Naive thymus-derived CD4-positive, alpha-beta T cell (primary cell): ENCODE measurements at places on chromosomes 16 and 17. TPM values are rescaled to one million over a fixed set of nuclear protein-coding genes. Genes with fewer than 3 reads are reported as not detected.

GRCh38 chr17:73639322-73639721, 4.9 kb downstream of the SDK2 start:
- H3K27ac ChIP-seq, result no peak overlapping the region
- H3K4me3 ChIP-seq, result no peak overlapping the region
- no peaks in the 10 kb centered on the region for H3K27me3 ChIP-seq
- no peaks in the 10 kb centered on the region for H3K36me3 ChIP-seq
- no peak for DNase-seq

- no peak overlapping the region for H3K27ac ChIP-seq
- no peaks in the 10 kb centered on the region for H3K27me3 ChIP-seq
- DNase-seq, result no peak
- no peak overlapping the region for H3K4me3 ChIP-seq
- no peaks in the 10 kb centered on the region for H3K36me3 ChIP-seq
These were observed 54.0 kb downstream of the GAS7 start for GRCh38 chr17:10144456-10144855.

DNA sequence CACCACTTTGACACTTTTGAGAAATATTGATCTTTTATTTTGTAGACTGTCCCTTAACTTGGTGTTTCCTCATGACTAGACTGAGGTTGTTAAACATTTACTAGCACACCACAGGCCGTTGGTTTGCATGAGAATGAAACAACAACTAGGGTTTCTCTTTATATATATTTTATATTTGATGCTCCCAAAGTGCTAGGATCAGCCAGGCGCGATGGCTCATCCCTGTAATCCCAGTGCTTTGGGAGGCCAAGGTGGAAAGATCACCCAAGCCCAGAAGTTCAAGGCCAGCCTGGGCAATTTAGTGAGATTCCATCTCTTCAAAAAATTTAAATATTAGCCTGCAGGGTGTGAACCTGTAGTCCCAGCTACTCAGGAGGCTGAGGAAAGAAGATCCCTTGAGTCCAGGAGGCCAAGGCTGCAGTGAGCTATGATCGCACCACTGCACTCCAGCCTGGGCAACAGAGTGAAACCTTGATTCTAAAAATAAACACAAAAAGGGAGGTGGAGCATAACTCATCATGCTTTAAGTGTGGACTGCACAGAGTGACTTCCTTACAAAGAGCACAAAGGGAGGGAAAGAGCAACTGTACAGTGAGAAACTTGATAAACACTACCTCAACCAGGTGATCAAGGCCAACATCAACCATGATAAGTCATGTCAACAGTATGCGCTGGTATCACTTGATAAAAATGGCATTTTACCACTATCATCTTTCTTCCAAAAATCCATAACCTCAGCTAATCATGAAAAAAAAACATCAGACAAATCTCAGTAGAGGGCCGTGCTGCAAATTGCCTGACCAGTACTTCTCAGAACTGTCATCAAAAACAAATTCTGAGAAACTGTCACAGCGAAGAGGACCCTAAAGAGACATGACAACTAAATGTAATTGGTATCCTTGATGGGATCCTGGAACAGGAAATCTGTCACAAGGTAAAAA, 72.8 kb upstream of the ATF7IP2 start:
- H3K4me1 ChIP-seq, result no peaks in the 10 kb centered on the region
- H3K27ac ChIP-seq, result no peak overlapping the region
- no peaks in the 10 kb centered on the region for H3K36me3 ChIP-seq
- H3K4me3 ChIP-seq, result no peak overlapping the region

DNA sequence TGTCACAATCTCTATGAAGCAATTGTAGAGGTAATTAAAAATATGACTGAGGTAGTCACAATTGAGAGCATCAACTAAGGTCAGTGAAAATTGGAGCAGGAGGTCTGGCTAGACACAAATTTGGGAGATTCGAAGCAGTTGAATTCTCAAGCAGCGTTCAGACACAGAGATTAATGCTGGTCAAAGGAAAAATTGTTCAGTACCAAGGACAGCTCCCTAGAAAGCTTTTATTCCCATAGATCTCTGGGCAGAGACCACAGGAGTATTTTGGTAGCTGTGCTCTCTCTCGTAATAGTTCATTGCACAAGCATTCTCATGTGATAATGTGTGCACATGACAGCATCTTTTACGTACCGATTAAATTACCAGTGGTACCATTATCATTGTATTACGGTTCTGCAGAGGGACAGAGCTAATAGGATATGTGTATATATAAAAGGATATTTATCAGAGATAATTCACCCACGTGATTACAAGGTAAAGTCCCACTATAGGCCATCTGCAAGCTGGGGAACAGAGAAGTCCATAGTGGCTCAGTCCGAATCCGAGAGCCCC, 387.5 kb upstream of the HSBP1 start:
- no peak overlapping the region for H3K27ac ChIP-seq
- no peaks in the 10 kb centered on the region for H3K36me3 ChIP-seq
- no peak overlapping the region for H3K4me3 ChIP-seq
- no peaks in the 10 kb centered on the region for H3K4me1 ChIP-seq
- DNase-seq, result no peak

APOBR gene
- 18.0 and 19.1 TPM in 2 replicates for total RNA-seq

METRN gene
- total RNA-seq, result 4.8 TPM
